ENCODE measurements at places on chromosomes 6 and 20.
A peak's percentile ranks its signal among the peaks of the same experiment; 100 is the strongest.

GRCh38 chr6:106767271-106767670, 137.9 kb downstream of the QRSL1 start:
- DNase-seq = no peak

DNA sequence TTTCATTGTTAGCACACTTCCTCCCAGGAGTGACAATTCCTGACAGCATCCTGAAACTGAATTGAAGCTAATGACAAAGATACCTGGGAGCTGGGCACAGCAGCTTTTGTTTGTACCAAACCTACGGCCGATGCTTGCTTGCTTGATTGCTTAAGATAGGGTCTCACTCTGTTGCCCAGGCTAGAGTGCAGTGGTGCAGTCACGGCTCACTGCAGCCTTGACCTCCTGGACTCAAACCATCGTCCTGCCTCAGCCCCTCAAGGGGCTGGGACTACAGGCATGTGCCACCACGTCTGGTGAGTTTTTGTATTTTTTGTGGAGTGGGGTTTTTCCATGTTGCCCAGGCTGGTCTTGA, 84.7 kb upstream of the SCP2D1 start:
- no peak for DNase-seq

- DNase-seq = no peak
Observed at GRCh38 chr6:135008072-135008940, 46.3 kb downstream of the HBS1L start.

GRCh38 chr6:16751251-16751946, 9.9 kb downstream of the ATXN1 start:
- DNase-seq = peak; percentile 86

GRCh38 chr6:132400883-132401617, at the start of gene MOXD1:
Gene MOXD1, minus strand, starts transcription at chr6:132401475. Its CDS starts 49 bp downstream, at chr6:132401426.
- DNase-seq = peak; percentile 68

DNA sequence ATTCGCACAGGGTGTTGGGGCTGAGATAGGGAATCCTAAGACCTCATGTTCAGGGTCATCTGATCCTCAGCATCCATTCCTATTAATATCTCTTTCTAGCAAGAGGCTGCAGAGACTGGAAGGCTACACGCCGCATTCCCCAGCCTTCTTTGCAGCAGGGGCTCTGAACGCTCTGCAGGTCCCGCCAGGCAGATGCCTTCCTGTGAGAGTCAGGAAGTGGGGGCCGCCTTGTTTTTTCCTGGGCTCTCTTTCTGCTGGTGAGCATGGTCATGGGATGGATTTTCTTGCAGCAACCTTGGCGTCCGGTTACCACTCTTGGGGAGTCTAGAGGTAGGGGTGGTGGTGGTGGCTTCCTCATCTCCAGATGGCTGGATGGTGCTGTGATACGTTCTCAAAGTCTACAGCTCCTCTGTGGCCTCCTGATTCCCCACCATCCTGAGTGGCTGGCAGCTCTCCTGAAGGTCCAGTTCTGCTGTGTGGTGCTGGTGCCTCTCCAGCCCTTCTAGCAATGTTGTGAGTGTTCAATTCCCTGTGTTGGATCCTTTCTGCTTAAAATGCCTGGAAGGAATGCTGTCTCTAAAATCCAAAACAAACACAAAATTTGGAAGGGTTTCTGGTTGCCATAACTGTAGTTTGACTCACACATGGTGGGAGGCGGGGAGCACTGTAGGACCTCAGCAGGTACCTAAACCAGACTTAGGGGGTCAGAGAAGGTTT, 111.9 kb downstream of the CEBPB start:
- peak; percentile 69 for DNase-seq

GRCh38 chr6:27091661-27092315, 155.7 kb upstream of the PRSS16 start:
- DNase-seq = peak; percentile 95

DNA sequence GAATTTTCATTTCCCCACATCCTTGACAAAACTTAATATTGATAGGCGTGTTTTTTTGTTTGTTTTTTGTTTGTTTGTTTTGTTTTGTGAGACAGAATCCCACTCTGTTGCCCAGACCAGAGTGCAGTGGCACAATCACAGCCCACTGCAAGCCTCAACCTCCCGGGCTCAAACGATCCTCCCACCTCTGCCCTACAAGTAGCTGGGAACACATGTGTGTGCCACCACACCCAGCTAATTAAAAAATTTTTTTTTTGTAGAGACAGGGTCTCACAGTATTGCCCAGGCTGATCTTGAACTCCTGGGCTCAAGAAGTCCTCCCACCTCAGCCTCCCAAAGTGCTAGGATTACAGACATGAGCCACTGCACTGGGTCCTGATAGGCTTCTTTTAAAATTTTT, 9.2 kb downstream of the CEP57L1 start:
- DNase-seq = no peak

- DNase-seq = no peak
Observed at GRCh38 chr20:33280000-33280680, 2.9 kb upstream of the BPIFB1 start.

- DNase-seq = no peak
Observed at GRCh38 chr20:3857405-3857804, 10.8 kb downstream of the MAVS start.

DNA sequence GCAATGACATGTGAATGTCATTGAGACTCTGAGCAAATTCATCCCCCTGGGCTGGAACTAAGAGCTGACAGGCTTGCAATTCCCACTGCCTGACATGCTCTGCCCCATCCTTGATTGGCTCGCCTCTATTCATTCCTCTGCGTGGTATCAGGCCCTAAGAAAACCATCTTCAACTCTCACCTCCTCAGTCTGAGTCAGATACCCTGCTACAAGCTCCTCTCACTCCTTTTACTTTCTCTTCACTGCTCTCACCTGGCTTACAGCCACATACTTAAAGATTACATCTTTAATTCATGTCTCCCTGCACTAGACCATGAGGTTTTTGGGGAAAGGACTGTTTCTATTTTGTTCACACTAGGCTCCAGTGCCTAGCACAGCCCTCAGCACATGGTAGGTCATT, 131.6 kb downstream of the KIF6 start:
- no peak for DNase-seq

- DNase-seq = no peak
Observed at GRCh38 chr20:23453549-23454543, 1.2 kb upstream of the CST11 start.

- DNase-seq = no peak
Observed at GRCh38 chr6:112383191-112383590, 36.1 kb downstream of the RFPL4B start.

- DNase-seq = no peak
Observed at GRCh38 chr20:2207770-2208097, 88.1 kb upstream of the TGM3 start.

- no peak for DNase-seq
Observed at GRCh38 chr6:3159805-3160781, 2.7 kb upstream of the TUBB2A start.

- DNase-seq = no peak
Observed at GRCh38 chr6:138563650-138564049, 64.4 kb upstream of the NHSL1 start.

DNA sequence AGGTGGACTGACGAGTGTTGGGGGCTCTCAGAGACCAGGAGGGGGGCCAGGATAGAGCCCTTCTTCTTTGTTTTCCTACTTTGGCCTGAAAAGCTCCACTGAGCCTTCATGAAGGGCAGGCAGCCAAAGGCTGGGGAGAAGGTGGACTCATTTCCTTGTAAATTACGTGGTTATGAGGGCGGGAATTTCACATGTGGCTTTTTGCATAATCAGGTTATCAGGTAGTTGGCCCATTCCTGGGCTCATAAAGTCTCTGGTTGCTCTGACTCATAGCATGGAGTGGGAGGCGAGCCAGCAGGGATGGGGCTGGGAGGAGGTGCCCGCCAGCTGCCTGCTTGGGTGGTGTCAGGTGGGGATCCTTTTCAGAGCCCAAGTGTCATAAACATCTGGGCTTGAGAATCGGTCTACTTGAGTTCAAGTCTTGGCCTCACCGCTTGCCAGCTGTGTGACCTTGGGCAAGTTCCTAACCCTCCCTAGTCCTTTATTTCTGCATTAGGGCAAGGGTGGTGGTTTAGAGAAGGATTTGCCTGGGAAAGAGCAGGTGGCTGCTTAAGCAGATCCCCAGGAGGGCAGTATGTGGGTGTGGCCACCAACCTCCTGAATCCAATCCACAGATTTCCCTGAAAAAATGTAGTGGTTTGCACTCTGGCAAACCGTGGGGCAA, 26.5 kb upstream of the RNF24 start:
- peak; percentile 48 for DNase-seq

DNA sequence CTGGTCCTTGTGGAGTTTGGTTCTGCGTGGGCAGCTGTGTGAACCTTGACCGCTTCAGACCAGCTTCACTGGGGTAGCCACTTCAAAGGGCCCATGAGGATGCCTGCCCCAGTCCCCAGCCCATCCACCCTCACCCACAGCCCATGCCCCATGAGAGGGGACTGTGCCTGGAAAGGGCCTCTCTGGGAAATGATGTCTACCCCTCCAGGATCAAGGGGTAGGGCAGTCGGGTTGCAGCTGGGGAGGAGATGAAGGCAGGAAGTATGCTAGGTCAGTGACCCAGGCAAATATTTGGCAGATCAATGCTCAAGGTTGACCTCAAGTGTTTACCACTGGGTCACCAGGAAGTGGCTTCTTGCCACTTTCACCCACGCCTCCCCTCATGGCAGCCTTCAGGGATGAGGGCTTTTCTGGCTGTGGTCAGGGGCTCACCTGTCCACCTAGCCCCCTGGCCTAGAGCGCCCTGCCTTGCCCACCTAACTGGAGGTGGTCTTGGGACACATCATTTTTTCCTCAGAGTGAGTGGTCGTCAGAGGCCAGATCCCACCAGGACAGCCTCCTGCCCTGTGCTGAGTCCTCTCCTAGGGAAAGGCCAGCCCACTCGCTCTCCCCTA, 109.5 kb downstream of the SNX5 start:
- no peak for DNase-seq

DNA sequence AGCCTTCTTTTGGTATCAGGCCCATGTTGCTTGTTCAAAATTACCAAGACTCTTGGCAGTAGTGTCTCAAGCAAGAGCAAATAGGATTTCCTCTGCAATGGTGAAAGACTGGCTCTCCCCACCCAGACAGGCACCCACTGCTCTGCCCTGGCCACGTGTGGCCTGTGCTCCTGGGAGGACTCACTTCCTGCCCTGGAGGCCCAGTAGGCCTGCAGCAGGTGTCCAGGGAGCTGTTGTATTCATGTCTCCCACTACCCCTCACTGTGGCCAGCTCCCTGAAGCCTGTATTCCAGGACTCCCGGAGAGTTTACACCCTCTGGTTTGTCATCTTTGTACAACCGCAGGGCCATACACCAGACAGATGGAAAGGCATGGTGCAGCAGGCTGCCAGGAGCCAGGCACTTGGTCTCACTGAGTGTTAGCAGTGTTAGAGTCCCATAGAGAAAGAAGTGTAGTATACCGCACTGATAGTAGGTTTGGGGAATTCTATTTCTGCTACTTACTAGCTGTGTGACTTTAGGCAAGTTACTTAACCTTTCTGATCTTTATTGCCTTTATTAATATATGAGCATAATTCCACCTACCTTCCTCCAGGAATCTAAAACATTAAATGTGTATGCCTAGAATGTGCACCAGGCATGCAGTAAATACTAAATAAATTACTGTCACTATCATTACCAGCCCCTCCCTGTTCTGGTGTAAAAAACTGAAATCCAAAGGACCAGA, 159.7 kb downstream of the TMEM242 start:
- DNase-seq = no peak

DNA sequence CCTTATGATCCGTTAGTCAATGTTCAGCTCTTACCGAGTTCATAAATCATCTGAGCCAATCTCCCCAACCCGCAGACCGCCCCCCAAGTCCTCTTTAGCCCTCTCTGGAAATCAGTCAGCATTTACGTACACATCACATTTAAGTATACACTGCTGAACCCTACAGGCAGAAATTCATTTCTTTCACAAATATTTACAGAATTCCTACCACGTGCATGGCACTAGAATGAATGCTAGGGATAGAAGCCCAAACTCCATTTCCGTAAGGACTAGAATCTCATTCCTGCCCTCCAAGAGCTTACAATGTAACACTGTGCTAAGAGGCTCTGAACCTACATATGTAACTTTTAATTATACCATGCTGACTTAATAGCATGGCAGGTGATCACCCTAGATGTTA, 1.8 kb downstream of the OSER1 start:
- DNase-seq = peak; percentile 34

DNA sequence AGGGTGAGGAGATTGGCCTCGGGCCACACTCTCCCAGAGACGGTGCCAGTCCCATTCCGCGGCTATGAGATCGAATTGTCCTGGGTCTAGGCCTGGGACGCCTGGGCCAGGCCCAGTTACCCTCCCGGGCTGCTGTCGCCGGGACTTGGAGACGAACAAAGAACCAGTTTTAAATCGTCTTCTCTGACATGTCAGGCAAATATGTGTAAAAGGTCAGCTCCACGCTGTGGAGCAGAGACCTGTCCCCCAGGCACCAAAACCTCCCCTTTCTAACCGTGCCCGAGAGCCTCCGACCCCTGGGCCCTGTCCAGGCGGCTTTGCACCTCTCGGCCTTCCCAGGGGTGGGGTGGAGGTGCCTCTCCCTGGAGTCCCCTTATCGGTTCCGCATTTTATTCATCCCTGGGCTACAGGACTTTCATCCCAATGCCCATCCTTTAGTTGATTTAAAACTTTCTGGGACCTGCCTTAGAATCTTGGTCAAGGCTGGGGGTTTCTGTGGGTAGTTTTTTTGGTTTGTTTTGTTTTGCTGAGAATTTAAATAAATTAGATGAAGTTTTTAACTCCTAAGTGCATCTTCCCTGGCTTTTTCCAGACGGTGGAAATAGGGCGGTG, 5.8 kb upstream of the TFAP2A start:
- no peak for DNase-seq

- peak; percentile 52 for DNase-seq
Observed at GRCh38 chr6:6315660-6316059, 4.8 kb downstream of the F13A1 start.

- DNase-seq = no peak
Observed at GRCh38 chr6:31510007-31510406, 12.1 kb downstream of the MICB start.

- no peak for DNase-seq
Observed at GRCh38 chr6:157496534-157497095, 115.6 kb downstream of the ZDHHC14 start.

DNA sequence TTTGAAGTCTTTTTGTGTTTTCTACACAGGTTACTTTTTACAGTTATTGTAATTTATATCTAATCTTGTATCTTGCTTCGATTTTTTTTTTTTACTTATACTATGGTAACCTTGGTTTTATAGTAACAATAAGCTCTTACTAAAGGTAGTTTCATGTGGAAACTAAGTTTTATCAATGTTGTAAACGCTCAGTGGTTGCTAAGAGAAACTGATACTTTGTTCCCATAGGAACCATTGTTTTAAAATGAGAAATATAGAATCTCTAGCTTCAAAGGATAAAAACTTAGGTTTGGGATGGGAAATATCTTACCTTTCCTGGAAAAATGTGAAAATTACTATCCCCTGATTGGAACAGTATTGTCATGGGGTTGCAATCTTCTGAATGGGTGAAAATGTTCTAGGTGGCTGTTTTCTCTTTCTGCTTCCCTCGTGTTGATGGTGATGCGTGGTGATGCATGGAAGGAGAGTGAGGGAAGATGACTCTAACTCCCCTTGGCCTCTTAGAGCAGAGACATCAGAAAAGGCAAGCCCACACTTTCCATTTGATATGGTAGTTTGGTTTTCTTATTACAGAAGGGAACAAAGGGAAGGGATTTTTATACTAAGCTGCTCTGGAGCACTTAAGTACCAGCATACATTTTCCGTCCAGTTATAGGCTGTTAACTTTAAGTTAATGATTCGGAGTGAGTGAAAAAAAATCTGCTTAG, 23.5 kb upstream of the BACH2 start:
- DNase-seq = no peak
